ENCODE measurements at places on chromosomes 3 and 15. TPM values are rescaled to one million over a fixed set of nuclear protein-coding genes. Genes with fewer than 3 reads are reported as not detected.

ADIPOQ gene
- not detected for polyA plus RNA-seq

AEN gene
- polyA plus RNA-seq, result 65.5 TPM

PLCB2 gene
- 0.38 TPM for polyA plus RNA-seq

DNAJC19 gene
- polyA plus RNA-seq, result 36.0 TPM

PIGBOS1 gene
- polyA plus RNA-seq, result 32.5 TPM

DNA sequence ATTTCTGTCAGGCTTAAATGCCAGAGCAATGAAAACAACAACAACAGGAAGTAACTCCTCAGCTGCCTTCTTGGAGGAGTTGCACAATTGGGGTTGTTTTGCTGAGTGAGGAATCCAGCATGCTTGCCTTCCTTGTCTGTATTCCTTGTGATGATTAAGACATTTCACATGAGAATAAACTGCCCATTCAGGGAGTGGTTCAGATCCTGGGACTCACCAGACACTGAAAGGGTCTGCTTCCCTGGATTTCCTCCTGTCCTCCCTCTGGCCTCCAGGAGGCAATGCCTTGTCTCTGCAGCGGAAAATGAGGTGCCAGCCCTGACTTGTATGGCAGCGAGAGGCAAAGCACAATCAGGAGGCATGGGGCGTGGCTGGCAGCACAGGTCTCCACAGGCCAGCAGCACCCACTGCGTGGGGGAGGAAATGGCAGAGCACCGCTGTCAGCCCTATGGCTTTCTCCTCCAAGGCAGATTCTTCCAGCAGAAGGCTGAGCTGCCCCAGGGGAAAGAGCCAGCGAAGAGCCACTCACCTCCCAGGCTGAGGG is 41.5 kb downstream of the RBP2 start:
- DNase-seq, result no peak

DNA sequence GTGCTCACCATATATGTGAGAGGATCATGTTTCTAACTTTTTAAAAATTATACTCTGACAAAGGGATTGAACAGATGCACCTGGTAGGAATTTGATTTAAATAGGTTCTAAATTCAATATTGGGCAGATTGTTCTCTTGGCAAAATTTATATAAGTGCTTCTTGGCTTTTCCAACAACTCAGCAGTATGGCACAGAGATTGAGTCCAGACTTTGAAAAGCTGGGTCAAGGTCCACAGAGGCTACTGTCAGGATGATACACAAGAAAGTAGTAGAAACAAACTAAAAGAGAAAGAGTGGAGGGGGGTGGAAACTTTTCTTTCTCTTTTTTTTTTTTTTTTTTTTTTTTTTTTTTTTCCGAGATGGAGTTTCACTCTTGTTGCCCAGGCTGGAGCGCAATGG is 203.2 kb upstream of the ADAMTS9 start:
- DNase-seq, result no peak

DNA sequence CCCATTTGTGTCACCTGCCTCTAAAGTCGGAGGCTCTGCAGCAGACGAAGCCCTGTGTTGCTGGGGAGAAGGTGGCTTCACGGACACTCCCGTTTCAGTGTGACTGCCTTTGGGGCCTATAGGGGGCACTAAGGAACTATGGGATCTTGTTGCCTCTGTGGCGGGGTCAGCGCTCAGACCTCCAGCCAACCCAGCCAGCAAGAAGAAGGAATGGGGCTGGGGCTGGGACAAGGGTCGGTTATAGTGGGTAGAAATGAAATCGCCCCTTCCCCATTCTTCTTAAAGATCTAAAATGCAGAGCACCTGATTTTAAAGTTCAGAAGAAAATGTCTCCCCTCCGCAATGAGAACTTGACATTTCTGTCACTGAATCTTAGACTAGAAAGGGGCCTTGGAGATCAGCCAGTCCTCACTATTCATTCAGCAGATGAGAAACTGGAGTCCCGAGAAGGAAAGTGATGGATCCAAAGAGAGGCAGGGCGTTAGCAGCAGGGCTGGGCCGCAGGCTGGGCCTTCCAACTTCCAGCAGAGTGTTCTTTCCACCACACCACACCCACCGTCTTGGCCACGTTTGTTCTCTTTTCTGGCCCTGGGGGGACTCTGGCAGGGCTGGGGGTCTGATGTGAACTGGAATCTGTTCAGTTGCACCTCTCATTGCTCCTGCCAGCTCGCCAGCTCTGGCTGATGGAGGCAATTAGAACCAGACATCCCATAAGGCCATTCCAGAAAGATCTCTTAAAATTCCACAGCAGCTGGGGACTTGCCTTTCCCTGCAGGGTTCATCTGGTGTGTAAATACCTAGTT is 195.4 kb downstream of the OPA1 start:
- DNase-seq, result peak; percentile 74

DNA sequence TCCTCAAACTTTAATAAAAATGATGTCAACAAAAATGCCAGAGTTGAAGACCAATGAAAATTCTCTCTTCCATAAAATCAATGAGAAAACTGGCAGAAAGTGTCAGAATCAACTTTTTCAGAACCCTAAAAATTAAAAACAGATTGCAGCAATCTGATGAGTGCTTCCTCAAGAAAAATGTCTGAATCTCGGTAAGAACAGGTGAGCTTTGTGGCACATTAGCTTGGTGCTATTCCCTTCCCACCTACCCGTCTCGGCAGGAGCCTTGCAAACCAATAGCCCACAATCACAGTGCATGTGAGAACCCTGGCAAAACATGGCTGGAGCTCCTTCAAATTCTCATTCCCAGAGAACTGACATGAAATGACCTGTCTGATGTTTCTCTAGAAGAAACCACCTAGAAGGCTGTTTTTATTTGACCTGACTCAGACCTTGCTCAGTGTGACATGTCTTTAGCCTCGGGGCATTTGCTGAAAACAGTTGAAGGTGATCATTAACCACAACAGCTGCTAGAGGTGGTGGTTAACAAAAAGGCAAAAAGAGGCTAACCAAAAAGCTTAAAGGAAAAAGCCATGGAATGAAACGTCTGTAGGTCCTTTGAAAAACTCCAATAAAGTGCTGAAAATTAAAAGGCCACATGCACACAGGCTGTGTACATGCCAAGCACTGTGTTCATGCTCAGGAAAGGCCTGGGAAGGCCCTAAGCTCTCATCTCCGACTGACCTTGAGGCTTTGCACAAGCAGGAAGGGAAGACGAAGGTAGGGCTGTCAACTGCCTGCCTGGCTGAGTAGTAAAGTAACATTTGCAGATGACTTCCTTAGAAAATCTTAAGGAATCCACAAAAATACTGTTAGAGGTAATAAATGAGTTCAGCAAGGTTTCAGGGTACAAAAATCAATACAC is 253.0 kb upstream of the NSMCE3 start:
- DNase-seq, result peak; percentile 54

DNA sequence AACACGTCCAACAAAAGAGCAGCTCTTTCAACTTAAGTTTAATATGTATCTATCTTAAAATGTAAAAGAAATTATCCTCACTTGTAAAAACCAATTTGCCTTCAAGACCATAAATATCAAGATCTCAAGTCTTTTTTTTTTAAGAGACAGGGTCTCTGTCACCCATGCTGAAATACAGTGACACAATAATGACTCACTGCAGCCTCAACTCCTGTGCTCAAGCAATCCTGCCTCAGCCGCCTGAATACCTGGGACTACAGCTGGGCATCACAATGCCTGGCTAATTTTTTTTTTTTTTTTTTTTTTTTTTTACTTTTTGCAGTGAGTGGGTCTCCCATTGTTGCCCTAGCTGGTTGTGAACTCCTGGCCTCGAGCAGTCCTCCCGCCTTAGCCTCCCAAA is 26.0 kb downstream of the ACAP2 start:
- no peak for DNase-seq

- no peak for DNase-seq
These were observed 13.5 kb downstream of the CNOT10 start for GRCh38 chr3:32698506-32698905.

GRCh38 chr3:192850451-192850981 is 67.1 kb downstream of the MB21D2 start:
- DNase-seq, result no peak
